ENCODE measurements at places on chromosomes 4 and X. TPM values are rescaled to one million over a fixed set of nuclear protein-coding genes. Genes with fewer than 3 reads are reported as not detected.

KLHL13 gene
- 4.5 TPM for polyA plus RNA-seq

DNA sequence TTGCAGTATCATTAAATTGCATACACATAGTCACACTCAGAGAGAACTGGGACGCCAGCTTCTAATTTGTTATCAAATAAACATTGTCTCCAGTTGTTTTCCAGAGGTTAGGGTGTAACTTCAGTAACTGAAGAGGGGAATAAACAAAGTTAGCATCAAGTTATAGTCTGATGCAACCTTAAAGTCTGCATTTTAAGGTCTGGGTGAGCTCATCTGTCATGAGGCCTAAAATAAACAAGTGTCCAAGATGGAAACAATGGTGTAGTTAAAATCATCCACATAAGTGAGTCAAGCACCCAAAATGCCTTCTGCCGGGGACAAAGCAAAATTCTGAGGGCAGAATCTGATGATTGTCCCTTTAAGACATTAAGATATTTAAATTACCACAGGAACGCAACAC lies 70.3 kb upstream of the EMCN start:
- no peak for DNase-seq

DNA sequence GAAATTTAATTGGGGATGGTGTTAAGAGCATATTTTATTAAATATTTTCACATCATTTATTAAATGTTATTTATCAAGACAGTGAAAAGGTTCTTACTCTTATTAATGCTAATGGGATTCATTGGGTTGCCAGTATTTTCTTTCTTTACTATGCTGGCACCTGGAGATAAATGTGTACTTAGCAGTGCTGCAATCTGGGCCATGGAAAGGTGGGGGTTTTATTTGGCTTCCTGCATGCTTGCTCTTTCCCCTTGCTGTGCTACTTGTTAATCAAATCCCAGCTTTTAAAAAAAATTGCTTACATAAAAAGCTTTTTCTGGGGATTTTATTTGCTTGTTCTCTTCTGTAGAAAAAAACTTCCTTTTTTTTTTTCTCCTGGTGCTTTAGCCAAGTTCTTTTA lies 48.3 kb downstream of the ZAR1 start:
- peak; percentile 85 for DNase-seq

DNA sequence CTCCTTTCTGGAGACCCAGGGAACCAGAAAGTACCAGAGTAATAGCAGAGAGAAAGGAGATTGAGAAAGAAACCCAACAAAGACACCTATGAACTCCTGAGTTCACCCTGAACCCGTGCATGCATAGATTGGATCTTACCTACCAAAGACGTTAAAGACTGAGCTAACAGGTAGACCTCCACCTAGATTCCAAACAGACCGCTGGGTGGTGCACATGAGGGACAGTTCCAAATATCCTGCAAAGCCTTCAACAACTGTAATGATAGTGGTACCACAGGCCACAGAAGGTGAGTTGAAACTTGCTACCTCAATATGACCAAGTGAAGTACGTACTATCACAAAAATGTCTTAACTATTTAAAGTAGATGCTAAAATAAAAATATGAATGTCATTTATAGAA lies 34.0 kb upstream of the NR0B1 start:
- DNase-seq: no peak

DNA sequence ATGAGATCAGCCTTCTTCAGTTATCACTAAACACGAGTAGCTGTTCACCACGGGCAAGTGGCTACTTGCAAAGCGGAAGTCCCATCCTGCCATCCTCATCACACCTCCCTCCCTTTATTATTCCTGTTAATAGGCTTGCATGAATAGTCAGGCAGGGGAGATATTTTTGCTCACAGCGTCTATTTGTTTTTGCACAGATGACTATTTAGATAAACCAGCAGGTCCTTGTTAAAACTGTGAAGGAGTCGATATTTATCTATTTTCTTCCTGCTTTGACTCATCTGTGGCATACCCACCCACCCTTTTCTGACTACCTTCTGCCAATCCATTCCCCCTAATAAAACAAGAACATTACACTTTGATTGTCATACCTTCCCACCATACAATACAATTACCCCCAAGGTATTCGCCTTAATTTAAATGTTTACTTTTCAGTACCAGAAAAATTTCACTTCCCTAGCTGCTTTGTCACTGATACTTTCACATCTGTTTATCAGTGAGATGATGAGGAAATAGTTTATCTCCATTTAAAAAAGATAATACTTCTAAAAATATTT lies 96.6 kb upstream of the BANK1 start:
- DNase-seq: no peak

Measured in brain (organoid and tissue), 16 donors.